CD4-positive, alpha-beta T cell treated with Interleukin-17A for 1 hour (primary cell): ENCODE measurements at places on chromosomes 1 and 21.

GRCh38 chr1:231814521-231814920 is 187.9 kb downstream of the DISC1 start:
- DNase-seq, result no peak

- DNase-seq, result no peak
Observed at GRCh38 chr1:17706445-17706844, 48.7 kb upstream of the ACTL8 start.

- DNase-seq, result no peak
Observed at GRCh38 chr1:5937373-5937857, 54.8 kb downstream of the NPHP4 start.

GRCh38 chr1:176043537-176043936 is 163.5 kb downstream of the COP1 start:
- DNase-seq, result no peak

GRCh38 chr1:206568779-206569352 is 43.4 kb downstream of the EIF2D start:
- peak; percentile 42 for DNase-seq

- DNase-seq, result no peak
Observed at GRCh38 chr1:29831500-29832117, 595.3 kb downstream of the PTPRU start.

DNA sequence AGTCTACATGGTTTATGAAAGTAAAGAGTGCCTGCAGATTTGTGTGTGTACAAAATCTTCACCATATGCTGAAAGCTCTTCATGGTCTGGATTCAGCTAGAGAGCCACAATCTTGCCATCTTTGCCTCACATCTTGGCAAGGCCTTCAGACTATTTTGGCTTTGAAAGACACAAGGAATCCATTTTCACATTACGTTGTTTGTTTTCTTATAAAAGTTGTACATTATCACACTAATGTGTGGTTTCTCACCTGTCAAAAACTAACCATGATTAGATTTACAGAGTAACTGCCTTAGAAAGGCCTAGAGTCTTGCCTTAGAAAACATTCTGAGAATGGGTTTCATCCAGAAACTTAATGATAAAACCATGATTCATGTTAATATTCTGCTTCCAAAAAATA is 494.6 kb downstream of the NEGR1 start:
- no peak for DNase-seq

- DNase-seq, result peak; percentile 32
Observed at GRCh38 chr1:17635811-17636210, 96.3 kb downstream of the ARHGEF10L start.

- no peak for DNase-seq
Observed at GRCh38 chr1:111943066-111943465, 46.4 kb downstream of the KCND3 start.

DNA sequence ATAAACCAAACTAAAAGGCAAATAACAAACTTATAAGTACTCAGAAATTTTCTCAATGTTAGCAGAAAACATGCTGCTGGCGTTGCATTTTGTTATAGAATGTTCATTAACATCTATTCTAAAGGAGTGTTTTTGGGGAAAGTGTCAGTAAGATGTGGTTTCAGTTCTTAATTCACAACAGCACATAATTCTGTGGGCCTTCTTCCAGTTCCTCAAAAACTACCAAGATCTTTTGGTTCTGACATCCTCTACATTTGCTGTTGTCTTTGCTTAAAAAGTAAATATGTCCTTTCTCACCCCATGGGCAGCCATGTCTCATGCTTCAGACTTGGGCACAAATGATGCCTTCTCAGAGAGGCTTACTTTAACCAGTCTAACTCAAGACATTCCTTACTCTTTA is 152.5 kb downstream of the CDC7 start:
- DNase-seq, result no peak

GRCh38 chr1:106344494-106344893 is 712.0 kb upstream of the PRMT6 start:
- no peak for DNase-seq

DNA sequence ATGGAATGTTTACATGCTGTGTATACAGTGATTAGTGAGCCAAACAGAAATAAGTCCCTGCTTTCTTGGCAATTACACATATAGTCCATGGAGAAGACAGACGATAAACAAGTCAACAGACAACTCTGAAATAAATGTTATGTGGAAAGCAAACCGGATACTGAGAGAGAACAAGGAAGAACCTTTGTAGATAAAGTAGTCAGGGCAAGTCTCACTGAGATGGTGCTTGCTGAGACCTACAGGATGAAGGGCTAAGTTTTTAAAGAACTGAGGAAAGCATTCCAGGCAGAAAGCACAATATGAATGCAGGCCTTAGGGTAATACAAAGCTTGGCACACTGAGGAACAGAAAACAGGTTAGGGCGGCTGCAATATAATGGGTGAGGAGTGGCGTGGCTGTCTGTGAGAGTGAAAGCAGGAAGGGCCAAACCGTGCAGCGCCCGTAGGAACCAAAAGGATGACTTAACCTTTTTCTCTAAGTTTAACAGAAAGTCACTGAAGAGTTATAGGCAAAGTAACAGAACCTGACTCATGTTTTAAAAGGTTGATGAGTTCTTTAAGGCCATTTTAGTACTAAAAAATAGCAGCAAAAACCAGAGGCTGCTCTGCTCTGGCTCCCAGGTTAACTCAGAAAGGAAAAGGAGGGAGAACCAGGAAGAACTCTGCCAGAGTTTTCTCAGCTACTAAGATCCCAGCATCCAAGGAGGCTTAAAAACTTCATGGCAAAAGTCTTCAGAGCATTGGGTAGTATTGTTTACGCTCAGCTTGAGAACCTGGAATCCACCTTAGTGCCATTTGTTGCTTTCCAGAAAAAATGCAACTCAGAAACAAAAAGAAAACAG is 8.7 kb upstream of the TTF2 start:
- DNase-seq, result peak; percentile 41

GRCh38 chr1:32180186-32181060 is 948 bp downstream of the TXLNA start:
- DNase-seq, result peak; percentile 34

- no peak for DNase-seq
Observed at GRCh38 chr21:32189688-32190483, 89.0 kb downstream of the MIS18A start.

DNA sequence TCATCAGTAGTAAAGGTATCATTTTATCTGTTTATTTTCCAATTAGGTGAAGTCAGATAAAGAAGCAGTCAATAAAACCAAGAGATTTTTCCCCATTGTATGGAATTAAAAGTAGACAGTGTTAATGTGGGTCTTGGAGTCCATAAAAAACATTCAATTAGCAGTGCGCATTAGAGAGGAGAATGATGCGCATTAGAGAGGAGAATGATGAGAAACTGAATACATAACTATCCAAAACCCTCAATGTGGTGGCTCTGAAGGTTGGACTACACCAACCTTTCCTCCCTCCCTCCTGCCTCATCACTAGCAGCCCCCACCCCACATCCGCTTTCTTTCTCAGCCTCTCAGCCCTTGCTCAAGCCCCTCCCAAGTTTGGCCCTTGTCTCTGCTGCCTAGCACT is 99.5 kb downstream of the DAB1 start:
- DNase-seq, result no peak

DNA sequence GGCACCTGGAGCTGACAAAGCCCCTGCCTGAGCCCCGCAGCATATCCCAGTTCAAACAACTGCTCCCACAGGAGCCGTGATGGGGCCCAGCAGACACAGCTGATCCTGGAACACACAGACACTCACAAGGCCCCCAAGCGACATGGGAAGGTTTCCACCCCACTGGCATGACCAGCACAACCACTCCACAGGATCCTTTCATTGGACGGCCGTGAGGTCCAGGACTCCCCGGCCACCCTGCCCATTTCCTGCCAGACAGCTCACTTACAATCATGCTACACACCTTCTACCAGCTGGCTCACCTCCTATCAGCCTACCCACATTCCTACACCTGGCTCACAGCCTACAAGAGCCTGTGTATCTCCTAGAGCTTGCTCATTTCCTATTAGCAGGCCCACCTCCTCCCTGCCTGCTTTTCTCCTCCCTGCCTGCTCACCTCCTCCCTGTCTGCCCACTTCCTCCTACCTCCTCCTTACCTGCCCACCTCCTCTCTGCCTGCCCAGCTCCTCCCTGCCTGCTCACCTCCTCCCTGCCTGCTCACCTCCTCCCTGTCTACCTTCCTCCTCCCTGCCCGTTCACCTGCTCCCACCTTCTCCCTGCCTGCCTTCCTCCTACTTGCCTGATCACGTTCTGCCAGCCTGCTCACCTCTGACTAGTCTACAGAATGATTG is 73.9 kb downstream of the MATN1 start:
- no peak for DNase-seq

DNA sequence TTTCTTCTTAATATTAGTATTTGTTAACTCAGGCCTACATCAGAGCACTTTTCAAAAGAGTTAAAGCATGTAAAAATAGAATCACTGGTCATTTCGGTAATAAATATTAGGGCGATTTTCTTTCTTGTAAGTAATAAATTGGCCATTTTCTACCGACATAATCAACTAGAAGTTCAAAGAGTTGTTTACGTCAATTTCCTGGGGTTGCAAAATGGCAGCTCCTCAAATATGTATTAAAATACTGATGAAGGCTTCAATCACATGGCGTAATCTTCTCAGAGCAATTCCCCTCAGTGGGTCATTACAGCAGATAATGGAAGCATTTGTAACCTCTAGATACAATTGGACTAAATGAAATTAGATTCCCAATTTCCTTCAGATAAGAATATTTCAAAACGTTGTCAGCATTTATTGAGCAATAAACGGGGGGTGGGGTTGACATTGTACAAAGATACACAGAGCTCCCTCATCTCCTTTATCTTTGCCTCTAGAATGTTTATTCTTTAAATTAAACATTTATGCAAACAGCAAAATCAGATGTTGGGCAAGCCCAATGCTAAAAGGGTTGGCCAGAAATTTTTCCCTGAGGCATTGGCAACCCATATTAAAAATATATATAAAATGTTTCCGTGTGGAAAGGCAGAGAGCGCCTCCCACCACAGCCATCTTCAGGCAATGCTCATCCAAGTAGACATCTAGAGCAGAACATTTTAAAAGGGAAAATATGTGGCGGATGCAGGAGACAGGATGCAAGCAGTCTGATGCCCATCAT is 240.6 kb downstream of the NCAM2 start:
- no peak for DNase-seq

GRCh38 chr1:216722821-216723220 is 408 bp downstream of the ESRRG start:
- DNase-seq, result no peak

- DNase-seq, result no peak
Observed at GRCh38 chr1:235809688-235810397, 56.9 kb downstream of the LYST start.

- peak; percentile 60 for DNase-seq
Observed at GRCh38 chr1:198686069-198686728, 47.4 kb downstream of the PTPRC start.

DNA sequence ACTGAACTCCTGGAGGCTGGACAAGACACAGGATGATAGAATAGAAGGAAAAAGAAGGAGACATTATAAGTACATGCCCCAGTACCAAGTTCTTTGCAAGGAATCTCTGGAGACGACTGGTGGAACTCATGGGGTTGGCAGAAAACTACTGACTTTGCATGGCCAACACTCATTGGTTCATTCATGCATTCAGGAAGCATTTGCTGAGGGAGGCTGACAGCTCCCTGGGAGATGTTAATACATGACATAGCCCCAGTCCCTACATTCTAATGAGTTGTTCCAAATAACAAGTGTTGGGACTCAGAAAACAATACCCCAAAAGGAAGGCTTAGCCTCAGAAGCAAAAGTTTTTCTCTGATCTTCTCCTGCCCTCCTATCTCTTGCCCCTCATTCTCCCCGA is 172.8 kb upstream of the IRF2BP2 start:
- DNase-seq, result no peak

- no peak for DNase-seq
Observed at GRCh38 chr21:34190576-34191321, 117.4 kb downstream of the MRPS6 start.

- DNase-seq, result no peak
Observed at GRCh38 chr1:186980400-186980799, 151.7 kb downstream of the PLA2G4A start.

- no peak for DNase-seq
Observed at GRCh38 chr1:21804536-21804935, 7.5 kb upstream of the LDLRAD2 start.

DNA sequence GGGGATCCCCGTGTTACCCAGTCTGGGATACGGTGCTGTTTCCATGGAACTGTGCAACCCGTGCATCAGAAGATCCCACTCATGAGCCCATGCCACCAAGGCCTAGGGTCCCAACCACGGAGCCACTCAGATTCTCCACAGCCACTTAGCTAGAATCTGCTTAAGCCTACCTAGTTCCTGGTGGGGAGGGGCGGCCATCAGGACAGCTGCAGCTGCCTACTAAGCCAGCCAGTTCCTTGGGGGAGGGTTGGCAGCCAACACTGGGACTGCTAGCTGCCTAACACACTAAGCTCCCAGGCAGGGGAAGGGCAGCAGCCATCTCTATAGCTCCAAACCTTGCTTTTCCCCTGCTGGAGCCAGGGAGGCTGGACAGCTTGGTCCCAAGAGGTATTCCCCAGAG is 549.2 kb upstream of the BRINP3 start:
- DNase-seq, result no peak

DNA sequence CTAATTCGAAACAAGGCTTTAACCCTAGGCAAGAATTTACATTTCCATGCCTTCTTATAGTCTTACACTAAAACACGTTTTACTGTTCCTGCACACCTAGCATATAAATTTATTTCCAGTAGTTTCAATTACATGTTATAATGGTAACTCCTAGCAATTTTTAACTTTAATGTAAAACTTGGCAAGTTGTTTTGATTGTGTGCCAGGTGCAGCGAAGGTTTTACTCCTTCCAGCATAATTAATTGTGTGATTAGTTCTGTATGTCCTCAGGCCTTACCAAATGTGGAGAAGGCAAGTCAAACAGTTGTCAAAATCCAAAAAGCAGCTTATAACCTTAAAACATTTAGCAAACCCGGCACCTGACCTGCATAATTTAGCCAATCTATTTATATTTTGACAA is 114.8 kb downstream of the KCNK1 start:
- no peak for DNase-seq

DNA sequence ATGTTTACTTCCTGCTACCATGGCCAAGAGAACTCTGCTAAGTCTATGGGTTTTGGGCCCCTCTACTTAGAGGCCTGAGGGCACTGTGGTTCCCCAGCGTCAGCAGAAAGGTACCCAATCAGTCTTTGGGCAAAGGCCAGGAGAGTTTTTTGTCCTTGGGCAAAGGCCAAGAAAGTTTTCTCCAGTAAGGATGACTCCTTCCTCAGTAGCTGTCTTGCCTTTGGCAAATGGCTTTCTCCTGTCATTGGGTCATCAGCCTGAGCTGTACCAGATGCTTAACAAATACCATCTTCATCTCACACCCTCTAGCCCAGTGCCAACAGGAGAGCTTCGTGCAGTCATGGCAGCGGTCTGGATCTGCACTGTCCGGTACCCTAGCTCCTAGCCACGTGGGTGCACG is 199.3 kb upstream of the TMEM51 start:
- DNase-seq, result no peak

- DNase-seq, result no peak
Observed at GRCh38 chr1:153538315-153538821, 2.4 kb downstream of the S100A5 start.
